NCI-H2171 treated with DMSO at 0.1 percent for 48 hours (cell line): ENCODE measurements at places on chromosomes 1 and 21.
A peak's percentile ranks its signal among the peaks of the same experiment; 100 is the strongest.

DNA sequence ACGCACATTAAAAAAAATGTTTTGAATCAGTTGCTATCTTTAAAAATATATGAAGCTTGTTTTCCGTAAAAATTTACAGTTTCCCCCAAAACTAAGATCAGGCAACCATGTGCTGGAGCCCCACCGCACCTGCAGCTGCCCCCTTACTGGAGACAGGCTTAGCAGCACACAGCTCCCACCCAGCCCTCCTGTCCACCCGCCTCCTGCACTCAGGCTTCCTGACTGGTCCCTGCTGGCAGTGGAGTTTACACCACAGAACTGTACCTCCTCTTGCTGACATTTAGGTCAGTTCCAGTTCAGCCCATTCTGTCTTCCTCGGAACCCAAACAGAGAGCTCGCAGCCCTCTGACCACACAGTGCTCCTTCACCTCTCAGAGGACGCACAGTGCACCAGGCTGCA is 2.1 kb downstream of the GPR161 start:
- DNase-seq = no peak

DNA sequence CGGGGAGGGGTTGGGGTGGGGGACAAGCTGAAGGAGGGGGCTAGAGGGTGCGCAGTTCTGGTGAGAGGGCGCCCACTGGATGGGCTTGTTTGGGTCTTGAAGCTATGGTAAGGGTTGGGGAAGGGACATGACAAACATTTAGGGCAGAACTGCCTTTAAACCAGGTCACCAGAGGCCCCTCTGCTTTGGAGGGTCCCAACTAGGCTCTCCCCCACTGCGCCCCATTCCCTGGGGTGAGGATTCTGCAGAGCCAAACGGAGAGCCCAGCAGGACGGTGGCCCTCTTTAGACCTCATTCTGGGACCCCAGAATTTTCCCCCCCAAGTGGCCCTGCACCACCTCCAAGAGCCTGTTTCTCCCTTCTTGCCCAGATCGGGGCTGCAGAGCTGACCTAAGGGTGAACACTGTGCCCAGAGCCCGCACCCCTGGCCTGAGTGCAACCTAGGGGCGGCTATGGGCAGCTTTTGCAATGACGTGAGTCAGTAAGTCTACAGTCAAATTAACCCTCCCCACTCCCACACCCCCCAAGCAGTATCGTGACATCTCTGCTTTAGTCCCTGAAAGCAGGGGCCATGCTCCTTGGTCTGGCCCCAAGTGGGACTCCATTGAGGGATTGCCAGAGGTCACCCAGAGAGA is 593.8 kb downstream of the MATN1 start:
- no peak for DNase-seq

DNA sequence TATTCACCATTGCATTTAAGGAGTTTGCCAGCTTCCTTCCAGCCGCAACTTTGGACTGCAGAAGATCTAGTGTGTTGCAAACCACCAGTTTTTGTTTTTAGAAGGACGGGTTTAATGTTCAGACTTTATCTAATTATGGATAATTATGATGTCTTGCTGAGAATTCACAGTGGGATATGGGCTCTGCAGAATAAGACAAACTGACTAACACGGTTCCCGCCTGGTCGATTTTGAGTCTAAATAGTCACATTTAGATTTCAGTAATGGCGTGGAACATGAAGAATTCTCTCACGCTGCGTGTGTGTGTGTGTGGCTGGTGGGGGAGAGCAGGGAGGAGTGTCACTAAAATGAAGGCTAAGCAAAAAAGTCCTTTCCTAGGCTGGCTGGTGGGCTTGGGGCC is 48.5 kb upstream of the DMRTB1 start:
- DNase-seq = peak; percentile 52

DNA sequence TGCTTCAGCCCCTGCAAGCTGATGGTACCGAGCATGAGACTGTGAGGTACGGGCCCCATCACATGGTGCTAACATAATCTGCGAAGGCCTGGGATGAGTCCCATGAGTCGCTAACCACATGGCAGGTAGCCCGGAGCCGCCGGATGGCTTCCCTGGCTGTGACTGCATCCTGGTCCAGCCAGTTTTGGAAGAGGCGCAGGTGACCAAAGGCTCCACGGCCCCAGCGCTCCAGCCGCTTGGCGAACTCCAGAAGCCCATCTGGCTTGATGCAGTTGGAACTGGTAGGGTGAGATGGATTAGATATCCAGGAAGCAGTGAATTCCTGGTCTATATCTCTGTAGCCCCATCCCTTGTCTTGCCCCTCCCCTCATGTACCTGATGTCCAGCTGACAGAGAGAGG is 24.6 kb downstream of the LRRC41 start:
- DNase-seq = no peak

- DNase-seq = no peak
Measured at GRCh38 chr1:76053021-76053420, 21.5 kb upstream of the ST6GALNAC3 start.

GRCh38 chr1:21344750-21345443 is 54.6 kb upstream of the ECE1 start:
- no peak for DNase-seq

- peak; percentile 71 for DNase-seq
Measured at GRCh38 chr1:25743164-25744139, 56.5 kb upstream of the SELENON start.

DNA sequence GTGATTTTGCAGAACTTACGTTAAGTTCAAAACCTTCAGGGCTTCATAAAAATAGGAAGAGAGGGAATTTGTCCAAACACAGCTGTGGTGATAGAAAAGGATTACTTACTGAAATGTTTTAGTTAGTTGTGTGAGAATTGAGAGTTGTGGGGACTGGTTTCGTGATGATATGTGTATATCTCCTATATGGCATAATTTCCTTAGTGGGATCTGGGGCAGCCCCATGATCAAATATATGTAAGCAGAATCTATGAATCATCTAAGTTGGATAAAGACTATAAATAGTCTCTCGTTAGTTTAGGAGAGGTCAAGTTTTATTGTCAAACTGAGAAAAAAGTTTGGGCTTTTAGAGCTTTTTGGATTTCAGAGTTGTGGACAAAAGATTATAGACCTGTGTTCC is 14.9 kb downstream of the MTR start:
- DNase-seq = no peak

DNA sequence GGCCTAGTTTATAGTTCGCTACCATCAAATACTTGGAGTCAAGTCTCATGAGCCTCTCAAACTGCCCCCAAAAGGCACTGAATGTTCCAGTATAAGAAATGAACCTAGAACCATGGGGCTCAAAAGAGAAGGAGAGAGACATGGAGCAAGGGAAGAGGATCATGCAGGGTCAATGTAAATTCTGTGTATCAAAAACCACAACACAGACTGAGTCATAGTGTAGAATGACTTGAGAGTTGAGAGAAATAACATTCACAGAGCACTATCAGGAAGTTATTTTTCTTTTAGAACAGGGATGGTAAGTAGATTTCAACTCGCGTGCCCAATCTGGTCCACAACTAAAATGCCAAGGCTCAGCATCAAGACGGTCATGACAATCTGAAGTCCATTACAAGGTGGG is 59.8 kb downstream of the GNG12 start:
- no peak for DNase-seq

- DNase-seq = peak; percentile 49
Measured at GRCh38 chr21:16370186-16370585, 640.4 kb downstream of the USP25 start.

GRCh38 chr1:10625554-10625953 is 150.8 kb downstream of the PEX14 start:
- DNase-seq = no peak

DNA sequence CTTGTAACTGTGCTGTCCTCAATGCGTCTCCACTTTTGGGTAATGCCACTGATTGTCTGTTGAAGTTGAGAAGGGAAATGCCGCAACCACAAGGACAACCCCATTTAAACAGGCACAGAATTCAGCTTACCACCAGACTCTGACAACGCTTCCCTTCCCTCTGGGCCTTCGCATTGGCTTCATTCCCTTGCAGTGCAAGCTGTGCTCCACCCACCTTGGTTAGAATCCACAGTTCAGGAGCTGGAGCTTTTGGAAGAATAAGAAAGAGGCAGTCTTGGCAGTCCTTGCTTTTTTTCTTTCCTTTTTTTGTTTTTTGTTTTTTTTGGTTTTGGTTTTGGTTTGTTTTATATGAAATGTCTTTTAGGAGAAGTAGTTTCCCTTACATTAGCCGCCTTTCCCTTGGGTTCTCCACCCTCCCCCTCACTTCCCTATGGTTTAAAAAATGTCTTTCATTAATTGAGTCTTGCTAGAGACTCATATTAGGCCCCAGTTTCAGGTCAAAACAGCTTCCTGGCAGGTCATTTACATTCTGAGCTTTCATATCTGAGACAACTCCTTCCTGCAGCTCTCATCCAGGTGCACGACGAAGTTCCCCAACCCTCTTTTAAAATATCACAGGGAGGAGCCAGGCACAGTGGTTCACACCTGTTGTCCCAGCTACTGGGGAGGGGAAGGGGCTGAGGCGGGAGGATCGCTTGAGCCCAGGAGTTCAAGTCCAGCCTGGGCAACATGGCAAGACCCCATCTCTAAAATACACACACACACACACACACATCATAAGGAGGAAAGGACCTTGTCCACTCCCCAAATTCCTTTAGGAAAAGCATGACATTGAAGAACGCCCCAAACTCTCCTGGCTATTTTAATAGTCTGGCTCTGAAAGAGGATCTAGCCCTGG is 20.7 kb upstream of the LAX1 start:
- DNase-seq = no peak

- DNase-seq = no peak
Measured at GRCh38 chr1:91683598-91683951, 182.9 kb downstream of the CDC7 start.

GRCh38 chr21:14850394-14850793 is 214.4 kb downstream of the NRIP1 start:
- DNase-seq = no peak

GRCh38 chr1:178060789-178061556 is 32.9 kb upstream of the RASAL2 start:
- DNase-seq = no peak

DNA sequence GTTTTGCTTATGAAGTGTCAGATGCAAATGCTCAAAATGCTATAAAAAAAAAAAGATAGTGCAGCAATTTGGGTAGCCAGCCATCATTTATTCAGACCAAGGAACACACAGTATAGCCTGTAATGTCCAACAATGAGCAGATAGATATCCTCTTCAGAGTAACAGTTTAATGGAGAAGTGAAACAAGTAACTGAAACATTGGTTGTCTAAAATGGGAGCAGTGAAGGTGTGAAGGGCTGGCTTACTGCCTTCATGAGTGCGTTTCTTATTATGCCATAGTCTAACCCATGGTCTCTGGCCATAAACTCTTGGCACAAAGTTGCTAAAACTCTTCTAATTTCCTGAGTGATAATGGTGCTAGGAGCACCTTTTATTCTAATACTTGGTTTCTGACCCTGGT is 11.4 kb downstream of the RGS5 start:
- DNase-seq = no peak

DNA sequence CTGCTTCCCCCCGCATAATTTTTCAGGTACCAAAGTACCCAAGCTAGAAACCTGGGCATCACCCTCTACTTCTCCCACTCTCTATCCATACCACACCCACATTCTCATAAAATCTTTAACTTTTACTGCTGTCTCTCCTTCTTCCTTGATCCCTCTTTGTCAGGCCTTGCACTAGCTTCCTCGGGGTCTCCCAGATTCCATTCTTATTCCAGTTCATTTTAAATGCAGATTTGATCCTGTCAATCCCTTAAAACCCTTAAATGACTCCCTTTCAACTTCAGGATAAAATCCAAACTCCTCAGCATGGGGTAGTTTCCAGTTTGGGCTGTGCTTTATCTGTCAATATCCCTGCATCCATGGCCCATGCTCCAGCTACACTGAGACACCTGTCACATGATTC is 343.5 kb downstream of the PBX1 start:
- no peak for DNase-seq

DNA sequence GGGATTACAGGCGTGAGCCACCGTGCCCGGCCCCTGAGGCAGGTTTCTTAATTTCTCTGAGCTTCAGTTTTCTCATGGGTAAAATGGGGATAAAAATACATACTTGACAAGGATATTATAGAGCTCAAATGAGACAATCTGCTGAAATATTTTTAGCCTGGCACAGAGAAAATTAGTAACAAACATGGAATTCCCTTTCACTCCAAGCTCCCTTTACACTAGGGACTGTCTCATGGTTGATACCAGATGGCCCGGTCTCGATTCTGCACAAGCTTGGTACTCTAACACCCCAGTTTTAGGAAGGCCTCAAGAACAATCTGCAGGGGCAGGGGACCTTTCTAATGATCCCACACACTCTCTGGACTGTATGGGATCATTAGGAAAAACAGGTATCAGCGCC is 671.7 kb downstream of the SMYD3 start:
- DNase-seq = no peak

DNA sequence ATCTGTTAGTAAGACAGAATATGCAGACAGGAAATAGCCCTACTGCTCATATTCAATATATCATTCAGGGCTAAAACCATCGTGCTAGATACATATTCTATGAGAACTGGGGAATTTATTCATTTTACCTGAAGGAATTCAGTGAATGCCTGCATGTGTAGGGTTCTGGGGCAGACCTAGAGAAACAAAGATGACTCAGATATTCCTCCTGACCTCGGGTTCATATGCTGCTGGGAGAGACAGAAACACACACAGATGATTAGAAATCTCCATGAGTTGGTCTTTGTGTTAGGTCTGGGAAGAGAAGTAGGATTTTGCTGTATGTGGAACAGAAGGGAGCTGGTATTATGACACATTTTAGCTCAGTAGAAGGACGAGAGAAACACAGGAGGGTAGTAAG is 176.5 kb upstream of the ST6GALNAC5 start:
- DNase-seq = no peak
